ENCODE measurements at places on chromosomes 1 and 21.

GRCh38 chr1:92583821-92584760, 97.4 kb upstream of the GFI1 start:
- DNase-seq = no peak

DNA sequence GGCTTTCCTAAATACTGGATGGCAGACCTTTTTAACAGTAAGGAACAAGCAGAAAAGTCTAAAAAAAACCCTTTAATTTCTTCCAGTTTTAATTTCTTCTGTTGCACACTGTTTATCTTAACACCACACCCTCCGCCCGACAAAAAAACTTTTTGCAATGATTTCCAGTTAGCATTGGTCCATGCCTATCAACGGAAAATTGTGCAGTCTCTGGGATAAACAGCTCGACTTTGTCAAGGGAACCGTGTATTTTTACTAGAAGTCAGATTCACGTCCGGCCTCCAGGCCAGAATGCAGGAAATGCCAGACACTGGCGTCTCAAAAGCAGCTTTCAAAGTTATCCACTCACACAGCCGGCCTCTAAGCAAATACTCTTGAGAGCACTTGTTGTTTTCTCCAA, 378 bp upstream of the NUP210L start:
- peak; percentile 0 for DNase-seq

GRCh38 chr1:244817415-244817894, 18.0 kb upstream of the COX20 start:
- no peak for DNase-seq

DNA sequence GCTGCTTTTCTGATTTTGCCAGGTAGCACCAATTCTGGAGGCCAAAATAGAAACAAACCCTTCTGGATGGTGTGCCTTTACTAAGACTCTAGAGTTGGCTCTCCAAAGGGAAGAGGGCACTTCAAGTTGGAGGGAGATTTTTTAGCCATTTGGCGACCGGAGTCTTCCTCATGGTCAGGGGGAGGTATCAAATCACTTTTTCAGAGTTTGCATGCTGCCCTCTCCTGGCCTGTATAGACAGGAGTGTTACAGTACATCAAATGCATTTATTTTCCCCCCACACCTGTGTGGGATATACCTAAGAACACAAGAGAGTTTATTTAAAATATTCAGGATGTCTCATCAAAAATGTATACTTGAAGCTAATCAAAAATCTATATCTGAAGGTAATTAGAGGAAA, 3.2 kb downstream of the GREM2 start:
- no peak for DNase-seq

DNA sequence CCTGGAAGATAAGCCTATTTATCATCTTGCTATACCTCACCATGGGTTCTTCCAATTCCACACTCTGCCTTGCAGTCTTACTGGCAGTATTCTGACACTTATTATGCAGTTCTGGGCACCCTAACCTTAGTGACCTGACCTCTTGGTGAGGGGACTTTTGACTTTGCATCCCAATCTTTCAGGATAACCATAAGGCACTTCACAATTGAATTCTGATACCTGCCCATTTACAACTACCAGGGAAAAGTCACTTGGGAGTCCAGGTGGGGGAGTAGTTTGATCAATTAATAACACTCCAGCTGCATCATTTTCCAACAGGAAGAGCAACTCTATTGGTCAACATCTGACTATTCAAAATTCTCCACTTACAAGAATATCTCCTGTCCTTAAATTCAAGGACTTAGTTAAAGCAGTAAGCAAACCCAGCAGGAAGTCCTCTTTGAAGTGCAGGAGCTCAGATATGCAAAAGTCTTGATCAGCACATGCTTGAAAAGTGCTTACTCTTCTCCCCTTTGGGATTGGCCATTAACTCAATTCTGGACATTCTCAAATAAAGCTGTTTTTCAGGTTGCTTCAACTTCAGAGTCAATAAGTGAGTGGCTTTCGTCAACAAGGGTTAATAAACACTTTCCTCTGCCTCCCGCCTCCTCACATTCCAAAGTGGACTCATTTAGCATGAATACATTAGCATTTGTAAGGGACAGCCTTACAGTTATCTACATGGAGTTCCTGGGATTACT, 177.4 kb upstream of the NRIP1 start:
- DNase-seq = no peak

DNA sequence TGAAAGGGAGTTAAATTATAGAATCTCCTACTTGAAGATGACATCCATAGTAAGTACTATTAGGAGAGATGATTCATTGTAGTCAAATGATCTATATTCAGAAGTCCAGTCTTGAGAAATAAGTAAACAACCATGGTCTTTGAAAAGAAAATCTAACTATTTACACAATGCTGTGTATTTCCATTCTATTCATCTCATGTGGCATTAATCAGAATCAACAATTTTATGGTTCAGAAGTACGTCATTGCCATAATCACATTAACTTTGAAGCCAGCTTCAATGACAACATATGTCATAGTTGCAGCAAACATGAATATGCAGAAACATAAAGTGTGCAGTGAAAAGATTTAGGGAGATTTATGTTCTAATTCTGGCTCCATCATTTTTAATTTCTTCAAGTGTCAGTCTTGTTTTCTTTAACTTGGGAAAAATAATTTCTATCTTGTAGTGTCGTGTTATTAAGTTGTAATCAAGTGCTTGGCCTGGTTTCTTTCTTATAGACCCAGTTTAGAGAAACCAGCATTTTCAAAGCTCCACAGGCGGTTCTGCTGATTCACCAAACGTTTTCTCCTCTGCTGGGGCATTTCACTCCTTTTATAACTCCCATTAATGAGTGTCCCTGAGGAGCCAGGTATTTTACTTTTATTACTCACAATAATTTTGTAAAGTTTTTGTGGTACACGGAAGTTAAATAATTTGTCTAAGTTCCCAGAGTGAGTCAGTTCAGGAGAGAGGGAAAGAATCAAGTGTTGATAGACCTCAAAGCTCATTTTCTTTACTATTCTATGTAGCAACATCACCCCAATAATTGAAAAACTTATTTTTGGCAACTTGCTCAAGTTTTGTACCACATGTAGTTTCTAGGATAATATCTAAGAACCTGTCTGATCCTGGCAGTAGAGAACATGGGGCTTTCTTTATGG, 35.9 kb upstream of the PTGS2 start:
- DNase-seq = no peak

DNA sequence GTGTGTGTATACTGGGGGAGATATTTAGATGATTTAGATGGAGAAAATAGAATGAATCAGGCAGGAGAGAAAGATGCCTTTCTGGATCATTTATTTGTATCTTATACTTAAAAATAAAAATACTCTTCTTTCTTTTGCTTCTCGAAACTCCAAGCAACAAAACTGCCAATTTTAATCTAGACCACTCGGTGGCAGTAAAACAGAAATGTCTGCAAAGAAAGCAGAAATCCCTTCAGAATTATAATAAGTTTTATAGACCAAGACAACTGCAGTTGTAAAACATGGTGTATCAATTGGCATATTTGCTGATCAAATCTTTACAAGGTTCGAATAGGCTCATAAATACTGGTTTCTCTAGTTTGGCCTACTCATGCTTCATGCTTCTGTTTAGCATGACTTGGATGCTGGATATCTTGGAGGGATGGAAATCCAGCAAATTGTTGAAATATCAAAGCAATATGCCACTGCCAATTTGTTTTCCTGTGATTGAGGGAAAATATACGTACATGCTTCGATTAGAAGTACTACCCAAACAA, 15.1 kb upstream of the C1orf87 start:
- DNase-seq = no peak

GRCh38 chr1:156706657-156707416, 1.5 kb upstream of the CRABP2 start:
- no peak for DNase-seq

DNA sequence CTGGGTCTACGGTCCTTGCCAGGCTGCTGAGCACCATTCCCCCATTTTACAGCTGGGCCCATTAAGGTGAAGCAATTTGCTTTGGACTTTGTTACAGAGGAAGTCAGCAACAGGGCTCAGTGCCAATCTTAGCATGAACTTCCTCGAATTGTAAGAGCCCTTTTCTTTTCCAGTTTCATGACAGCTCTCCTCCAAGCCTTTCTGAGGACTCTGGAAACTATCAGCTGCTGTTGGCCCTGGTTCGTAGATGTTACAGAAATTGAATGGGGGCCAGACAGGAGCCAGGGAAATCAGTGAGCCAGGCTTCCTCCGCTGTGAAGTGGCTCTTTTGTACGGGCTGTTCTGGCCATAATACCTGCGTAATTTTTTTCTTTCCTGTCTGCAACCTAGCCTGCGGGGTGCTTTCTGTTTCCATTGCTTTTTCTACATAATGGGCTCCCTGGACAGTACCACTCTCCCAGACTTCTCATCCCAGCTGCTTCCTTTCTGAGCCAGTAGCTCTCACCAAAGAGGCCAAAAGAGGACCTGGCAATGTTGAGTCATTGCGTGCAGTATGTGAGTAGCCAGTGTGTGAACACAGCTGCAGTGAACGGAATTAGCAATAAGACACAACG, 386.3 kb downstream of the DISC1 start:
- no peak for DNase-seq

DNA sequence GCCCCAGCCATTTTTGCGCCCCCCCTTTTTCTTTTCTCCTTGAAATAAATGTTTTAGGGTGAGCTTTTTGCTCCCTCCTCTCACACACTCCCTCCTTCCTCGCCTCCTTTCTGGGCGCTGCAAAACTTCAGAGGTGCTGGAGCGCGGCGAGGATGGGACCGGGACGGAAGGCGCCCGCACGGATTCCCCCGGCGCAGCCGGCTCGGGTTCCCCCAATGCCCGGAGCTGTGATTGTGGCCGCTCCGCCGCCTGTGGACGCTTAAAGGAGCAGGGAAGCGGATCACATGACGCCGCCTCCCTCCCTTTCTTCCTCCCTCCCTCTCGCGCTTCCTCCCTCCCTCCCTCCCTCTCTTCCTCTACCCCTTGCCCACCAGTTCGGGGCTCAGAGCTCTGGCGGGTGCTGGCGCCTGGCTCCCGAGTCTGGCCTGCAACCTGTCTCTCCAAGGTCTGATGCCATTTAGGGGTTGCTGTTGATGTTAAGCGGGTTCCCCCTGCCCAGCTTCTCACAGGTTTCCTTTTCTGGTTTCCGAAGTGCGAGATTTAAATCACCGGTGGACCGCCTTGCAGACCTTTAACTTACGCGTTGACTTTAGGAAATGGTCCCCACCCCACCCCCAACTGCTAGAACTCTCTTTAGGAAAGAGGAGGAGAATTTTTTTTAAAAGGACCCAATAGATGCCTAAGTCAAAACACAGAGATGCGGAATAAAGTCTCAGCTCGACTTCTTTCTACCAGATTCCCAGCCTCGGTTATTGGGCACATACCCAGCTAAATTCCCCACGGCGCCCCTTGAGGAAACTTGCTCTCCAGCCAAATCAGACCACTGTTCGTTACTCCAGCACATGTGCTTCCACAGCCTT, at the start of gene WLS:
Gene WLS, minus strand, starts transcription at position 235 of the 860 bp plus-strand sequence. Its CDS starts 224 bp downstream, at position 11.
- peak; percentile 44 for DNase-seq

- DNase-seq = no peak
These were observed 49.5 kb upstream of the DNAJC6 start for GRCh38 chr1:65259816-65260215.

- DNase-seq = no peak
These were observed 1.3 kb downstream of the EDARADD start for GRCh38 chr1:236395230-236395946.

GRCh38 chr1:72281144-72281543, 1.2 kb downstream of the NEGR1 start:
- DNase-seq = no peak

DNA sequence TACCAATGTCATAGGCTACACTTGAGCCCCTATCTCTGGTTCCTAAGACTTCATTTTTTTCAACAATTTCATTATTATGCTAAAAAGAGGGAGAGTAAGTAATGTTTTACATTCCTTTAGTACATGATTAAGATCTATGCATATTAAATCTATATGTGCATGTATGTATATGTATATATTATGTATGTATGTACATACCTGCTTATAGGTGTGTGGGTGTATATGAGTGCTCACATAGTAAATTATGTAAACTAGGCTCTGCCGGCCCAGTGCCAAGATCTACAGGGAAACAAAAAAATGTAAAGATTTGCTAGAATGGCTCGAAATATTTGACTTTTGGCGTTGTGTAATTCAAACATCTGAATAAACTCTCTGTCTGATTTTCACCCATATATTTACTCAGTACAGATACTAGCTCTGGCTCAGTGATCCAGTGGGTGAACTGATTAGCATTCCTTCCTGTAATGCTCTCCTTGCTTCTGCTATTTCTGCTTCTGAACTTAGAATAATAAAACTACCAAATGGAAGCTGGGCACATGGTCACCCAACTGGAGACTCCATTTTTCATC, 113.1 kb upstream of the FGGY start:
- no peak for DNase-seq

DNA sequence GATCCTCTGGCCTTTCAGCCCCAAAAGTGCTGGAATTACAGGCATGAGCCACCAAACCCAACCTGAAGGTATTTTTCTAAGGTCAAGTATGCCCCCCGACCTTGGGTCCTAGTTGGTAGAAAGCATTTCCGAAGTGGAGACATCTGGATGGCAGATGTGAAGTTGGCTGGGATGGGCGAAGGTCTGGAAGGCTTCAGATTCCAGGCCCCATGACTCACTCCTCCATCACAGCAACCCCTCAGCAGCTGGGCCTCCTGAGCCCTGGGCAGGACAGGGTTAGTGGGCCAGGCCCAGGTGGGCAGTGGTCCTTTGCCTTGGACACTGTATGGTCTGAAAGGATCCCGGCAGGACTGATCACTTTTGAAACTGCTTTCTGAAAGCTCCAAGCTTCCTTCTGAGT, 23.3 kb downstream of the NAV1 start:
- no peak for DNase-seq
